Left renal pelvis (tissue), 4 donors: ENCODE measurements at places on chromosomes 13 and 19.

DNA sequence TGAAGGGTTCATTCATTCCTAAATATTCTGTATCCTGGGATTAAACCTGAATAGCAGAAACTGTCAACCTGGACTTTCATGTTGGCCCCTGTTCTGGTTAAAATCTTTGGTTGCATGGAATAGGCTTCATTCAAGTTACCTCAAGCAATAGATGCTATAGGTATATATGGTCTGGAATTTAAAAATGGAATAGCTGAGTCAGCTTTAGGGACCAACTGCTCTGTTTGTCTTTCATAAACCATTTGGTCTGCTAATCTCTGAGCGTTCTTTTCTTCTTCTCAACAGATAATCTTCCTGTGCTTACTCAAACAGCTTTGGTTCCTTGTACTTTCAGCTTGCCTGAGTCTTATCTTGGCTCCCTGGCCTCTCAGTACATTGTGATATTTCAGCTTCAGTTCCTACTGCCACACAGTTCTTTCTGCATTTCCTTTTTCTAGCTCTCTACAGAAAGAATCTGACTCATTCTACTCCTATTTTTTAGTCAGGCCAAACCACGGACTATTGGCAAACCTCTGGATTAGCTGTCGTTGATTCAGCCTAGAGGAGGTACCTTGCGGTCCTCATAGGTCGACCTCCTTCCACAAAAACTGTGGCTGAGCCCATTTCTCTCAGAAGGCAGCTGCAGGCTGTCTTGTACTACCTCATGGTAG lies 35.9 kb upstream of the MAB21L1 start:
- no peak for DNase-seq

DNA sequence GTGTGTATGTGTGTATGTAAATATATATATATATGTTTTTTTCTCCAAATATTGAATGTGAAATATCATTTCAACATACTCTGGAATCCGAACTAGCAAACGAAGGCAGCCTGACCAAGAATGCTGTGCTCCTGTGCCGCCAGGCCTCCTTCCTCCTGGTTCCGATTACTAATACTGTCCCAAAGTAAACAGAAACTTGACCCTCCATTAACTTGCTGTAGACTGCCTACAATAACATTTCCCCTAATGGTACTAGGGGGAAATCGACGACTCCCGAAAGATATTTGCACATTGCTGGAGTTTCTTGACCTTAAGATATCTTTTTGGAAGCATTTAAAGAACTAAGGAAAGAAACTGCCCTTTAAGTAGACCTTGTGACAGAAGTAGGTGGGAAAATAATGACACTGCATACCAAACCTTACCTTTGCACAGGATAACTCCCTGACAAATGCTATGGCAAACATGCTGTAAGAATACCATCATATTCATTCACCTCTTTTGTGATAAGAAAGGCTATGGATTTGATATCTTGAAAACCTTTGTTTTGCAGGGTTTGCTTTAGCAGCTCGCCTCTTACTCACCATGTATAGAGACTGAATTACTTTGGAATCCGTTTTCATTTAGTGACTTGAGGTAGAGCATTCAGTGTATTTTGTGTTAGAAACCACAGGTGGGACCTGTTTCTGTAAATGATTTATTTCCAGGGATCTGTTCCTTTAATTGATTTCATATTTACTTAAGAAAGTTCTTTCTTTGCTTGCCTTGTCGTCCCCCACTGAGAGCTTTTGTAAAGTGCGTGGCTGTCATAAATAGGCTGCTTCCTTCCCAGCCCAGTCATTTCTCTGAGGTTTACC lies 80.1 kb downstream of the KLF5 start:
- DNase-seq: peak; percentile 22

DNA sequence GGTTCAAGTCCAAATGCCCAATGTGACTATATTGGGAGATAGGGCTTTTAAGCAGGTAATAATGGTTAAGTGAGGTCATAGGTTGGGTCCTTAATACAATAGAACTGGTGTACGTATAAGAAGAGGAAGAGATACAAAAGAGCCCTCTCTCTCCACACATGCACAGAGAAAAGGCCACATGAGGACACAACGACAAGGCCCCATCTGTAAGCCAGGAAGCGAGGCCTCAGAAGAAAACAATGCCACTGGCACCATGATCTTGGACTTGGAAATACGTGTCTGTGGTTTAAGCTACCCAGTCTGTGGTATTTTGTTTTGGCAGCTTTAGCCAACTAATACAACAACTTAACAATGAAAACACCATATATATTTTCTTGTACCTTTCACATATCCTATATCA lies 23.4 kb upstream of the RFC3 start:
- DNase-seq: no peak

GRCh38 chr19:45863840-45864628 lies at the start of gene FOXA3:
TSS of gene FOXA3 (plus strand) at chr19:45864326. CDS start at chr19:45864457, 131 bp downstream.
- no peak for DNase-seq

DNA sequence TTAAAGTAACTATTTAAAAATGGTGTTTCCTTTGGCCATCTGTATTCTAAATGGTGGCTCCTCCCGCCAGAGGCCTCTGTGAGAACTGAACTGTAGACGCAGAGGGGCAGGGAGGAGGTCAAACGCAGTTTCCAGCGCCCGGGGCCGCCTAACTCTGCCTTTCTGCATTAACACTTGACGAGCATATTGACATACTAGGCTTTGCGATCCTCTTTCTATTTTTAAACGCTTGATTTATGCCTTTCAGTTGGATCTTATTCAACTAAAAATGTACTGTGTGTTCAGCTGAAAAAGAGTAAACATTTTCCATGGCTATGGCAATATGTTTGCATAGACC lies 74.7 kb downstream of the SPACA7 start:
- DNase-seq: no peak

DNA sequence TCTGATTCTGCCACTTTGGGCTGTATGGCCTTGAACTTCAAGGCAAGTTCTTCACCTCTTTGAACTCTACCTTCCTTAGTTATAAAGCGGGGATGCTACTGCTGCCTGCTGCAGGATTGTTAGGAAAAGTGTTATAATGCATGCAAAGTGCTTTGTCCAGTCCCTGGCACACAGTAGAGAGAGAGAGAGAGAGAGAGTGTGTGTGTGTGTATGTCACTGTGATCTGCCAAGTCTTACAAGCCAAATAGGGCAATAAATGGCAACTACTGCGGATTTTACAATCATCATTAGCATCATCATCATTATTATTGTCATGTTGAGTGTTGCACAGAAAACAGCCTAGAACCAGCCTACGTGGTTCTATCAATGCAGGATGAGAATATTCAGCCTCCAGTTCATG lies 136.1 kb downstream of the ZDHHC20 start:
- no peak for DNase-seq

- DNase-seq: no peak
Measured at GRCh38 chr19:4386041-4386782, 14.1 kb downstream of the SH3GL1 start.
